ENCODE measurements at places on chromosomes 7 and 10. TPM values are rescaled to one million over a fixed set of nuclear protein-coding genes. Genes with fewer than 3 reads are reported as not detected.

DNA sequence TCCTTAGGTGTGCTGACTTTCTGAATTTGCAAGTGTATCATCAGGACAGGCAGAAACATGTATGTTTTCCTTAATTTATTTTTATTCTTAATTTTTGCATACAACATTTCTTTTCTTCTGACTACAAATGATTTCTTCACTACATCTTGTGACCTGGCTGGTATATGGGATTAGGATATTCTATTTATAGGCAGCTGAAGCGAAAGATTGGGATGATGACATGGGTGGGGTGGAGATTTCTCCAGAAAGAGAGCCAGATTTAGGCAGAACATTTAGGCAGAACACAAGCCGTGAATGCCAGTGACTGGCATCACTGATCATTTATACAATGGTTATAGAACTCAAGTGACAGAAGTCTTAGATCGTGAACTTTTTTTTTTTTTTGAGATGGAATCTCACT lies 256.7 kb downstream of the KLF6 start:
- no peak for DNase-seq

- DNase-seq: no peak
Measured at GRCh38 chr7:135397689-135398088, 112.2 kb downstream of the CNOT4 start.

The FGF8 gene
- 13.0 TPM for polyA plus RNA-seq

GRCh38 chr7:137402536-137403352 lies 59.2 kb upstream of the PTN start:
- no peak for DNase-seq

The ZMYND11 gene
- polyA plus RNA-seq: 90.5 TPM

The DKK1 gene
- polyA plus RNA-seq: 49.1 TPM

The MYPN gene
- 0.10 TPM for polyA plus RNA-seq

DNA sequence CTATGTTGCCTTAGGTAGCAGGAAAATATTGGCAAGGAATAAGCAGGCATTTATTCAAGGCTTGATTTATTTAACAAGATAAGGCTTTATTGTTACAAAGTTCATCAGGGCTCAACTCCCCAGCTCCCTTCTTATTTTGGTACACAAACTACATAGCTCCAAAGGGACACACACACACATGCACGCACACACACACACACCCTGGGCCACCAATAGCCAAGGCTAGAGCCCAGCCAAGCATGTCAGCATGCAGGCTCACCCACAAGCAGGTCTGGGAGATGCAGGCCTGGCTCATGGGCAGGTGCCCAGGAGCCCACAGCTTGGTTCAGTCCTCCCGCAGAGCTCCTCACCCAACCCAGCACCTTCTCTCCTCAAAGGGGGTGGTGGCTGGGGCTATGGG lies 23.4 kb downstream of the LEP start:
- DNase-seq: no peak

DNA sequence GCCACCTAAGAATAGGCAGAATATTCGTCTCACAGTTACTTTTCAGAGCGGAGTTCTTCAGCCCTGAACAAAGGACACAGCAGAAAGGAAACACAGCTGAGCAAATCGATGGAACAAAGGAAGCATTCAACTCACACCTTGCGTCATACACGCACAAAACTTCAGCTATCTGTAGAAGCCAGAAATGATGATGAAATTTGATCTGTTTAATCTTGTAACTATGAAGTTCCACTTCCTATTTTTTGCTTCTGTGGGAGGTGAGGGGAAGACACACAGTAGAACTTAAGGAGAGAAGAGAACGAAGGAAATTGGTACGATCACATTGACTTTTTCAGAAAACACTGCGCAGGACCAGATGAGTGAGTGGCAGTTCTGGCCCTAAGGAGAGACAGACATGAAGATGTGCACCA lies 26.2 kb downstream of the FAM171A1 start:
- DNase-seq: no peak

The CYCS gene
- 177 TPM for polyA plus RNA-seq

DNA sequence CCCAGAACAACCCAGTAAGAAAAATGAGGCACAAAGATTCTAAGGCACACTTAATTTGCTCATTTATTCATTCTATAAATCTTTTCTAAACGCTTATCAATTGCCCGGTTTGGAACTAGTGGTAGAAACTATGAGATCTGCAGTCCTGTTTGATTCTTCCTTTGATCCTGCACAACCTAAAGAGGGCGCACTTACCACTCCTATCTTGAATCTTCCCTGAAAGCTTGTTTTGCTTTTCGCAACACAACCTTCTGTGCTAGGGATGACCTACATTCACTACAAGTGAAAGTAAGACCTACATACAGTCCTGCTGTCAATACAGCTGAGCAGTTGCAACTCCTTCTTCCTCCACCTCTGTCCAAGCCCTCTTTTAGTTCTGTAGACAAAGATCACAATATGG lies 12.6 kb upstream of the ARL4A start:
- no peak for DNase-seq

DNA sequence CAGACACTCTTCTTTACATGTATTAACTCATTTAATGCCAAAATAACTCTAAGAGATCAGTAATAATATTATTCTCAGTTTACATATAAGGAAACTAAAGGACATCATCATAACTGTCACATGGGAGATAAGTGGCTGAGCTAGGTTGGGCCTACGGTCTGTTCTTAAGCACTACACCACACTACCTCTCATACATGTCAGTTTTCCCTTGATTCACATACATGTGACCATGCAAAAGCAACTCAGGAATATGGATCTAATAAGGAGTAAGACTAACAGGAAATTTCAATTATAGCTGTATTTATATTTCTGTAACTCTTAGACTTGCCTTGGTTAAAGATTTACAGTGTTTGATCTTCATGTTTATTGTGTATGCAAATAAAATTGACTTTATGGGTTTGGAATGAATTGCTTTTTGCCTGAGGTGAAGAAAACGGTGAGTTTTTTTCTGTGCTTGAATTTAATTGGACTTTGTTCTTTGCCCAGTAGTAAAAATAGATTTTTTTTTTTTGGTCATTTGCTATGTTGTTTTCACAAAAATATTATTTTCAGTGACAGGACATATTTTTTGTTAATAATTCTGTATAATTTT lies 69.7 kb downstream of the CYP51A1 start:
- DNase-seq: no peak

- no peak for DNase-seq
Measured at GRCh38 chr7:142811154-142811737, 40.5 kb downstream of the PRSS2 start.

DNA sequence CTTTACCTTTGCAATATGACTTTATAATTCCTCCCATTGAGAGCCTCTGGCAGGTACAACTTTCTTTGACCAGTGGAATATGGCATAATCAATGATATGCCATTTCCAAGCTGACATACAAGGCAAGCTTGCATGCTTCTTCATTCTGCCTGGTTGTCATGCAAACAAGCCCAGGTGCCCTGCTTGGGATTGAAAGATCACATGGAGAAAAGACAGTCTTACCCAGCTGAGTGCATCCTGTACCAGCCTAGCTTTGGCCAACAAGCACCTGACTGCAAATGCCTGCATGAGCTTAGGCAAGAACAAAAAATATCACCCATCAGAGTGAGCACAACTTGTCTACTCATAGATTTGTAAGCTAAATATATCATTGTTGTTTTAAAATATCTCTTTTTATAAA lies 82.9 kb upstream of the KCND2 start:
- no peak for DNase-seq

DNA sequence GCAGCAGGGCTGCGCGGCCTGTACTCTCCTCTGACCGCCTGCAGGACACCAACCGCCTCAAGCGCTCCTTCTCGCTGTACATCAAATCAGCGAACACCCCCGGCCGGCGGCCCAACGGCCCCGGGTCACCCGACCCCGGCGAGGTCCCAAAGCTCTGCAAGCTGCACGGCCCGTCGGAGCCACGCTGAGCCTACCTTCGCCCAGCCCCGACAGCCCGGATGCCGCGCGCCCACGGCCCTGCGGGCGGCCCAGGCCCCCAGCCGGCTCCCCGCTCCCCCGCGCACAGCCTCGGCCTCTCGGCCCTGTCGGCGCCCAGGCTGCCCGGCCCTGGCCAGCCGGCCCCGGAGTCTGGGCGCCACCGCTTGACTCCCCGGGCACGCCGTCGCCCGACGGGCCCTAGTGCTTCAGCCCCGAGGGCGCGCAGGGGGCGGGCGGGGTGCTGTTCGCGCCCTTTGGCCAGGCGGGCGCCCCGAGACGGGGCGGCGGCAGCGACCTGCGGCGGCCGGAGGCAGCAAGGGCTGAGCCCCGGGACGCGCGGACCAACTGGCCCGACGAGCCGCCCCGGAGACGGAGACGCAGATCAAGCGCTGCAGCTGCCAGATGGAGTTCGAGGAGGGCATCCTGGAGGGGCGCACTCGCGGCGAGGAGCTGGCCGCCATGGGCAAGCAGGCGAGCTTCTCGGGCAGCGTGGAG lies 11.1 kb upstream of the SEC24C start:
- no peak for DNase-seq

The AKR1E2 gene
- polyA plus RNA-seq: 8.9 TPM

DNA sequence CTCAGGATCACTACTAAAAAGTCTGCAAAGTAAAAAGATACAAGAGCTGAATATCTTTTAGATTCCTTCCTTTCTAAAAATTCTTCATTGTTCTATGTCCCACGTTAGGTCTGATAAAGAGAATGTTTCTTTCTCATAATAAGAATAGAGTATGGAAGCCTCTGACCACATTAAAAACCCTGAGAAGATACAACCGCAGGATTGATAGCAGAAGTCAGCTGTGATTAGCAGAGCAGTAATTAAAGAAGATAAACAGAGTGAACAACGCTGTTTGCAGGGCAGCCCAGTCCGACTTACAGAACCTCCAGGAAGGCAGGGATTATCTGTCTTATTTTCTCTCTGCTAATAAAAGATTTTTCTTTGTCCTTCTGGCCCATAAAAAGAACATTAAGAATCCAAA lies 31.4 kb upstream of the PITRM1 start:
- DNase-seq: no peak

GRCh38 chr7:31079824-31080511 lies 27.9 kb downstream of the ADCYAP1R1 start:
- no peak for DNase-seq

- DNase-seq: no peak
Measured at GRCh38 chr7:43636093-43636492, 53.2 kb downstream of the STK17A start.

The ZNF438 gene
- polyA plus RNA-seq: 9.4 TPM

The ETV1 gene
- 31.6 TPM for polyA plus RNA-seq

GRCh38 chr10:118373786-118374185 lies 31.7 kb upstream of the FAM204A start:
- no peak for DNase-seq

- DNase-seq: no peak
Measured at GRCh38 chr10:49664842-49665355, 14.6 kb upstream of the C10orf53 start.

DNA sequence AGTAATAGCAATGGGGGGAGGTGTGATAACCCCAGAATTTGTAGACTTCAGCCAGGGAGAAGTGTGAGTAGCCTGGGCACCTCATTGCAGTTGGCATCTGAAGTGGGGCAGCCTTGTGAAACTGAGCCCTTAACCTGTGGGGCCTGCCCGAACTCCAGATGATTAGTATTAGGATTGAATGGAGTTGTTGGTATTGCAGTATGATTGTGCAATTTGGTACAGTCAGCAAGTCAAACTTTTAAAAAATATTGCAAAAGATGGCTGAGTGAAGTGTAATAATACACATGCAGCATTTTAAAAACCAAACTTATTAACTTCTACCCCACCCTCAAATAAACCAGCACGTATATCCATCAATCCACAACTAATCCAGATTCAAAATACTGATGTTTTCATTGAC lies 9.3 kb downstream of the RBM33 start:
- no peak for DNase-seq

DNA sequence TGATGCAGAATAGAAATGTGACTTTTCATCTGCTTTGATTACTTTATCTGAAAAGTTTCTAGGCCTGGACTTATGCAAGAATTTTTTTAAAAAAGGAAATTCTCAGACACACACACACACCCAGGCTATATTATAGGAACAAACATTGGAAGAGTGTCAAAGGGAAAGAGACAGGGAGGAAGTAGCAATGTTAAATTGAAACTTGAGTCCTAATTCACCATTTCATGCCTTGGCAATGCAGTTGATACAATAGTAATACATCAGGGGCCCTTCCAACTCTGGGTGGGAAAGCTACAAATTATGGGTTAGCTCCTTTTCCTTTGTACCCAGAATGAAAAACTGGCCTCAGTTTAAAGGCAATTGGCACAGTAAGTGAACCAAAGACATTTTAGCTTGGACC lies 258.0 kb upstream of the LYZL1 start:
- DNase-seq: no peak

DNA sequence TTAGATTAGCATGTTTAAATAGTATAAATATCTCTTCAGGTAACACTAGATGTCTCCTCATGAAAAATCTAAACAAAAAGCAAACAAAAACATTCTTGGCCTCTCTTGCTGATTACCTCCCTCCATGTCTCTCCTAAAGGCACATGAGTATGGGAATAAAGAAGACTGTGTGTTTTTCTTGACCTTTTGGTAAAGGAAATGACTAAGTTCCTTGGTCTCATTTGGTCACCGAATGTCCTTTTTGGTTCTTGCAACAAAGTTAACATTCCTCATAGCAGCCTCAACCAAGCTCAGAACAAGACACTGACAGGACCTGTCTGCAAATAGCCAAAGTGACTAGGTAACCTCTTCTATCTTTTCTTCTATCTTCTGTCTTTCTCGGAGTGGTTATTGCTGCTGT lies 35.5 kb downstream of the POM121L12 start:
- no peak for DNase-seq

The TMEM72 gene
- 67.0 TPM for polyA plus RNA-seq

GRCh38 chr10:70054902-70055301 lies 2.3 kb downstream of the MACROH2A2 start:
- no peak for DNase-seq

The MRC1 gene
- 8.2 TPM for polyA plus RNA-seq

The ZNF777 gene
- polyA plus RNA-seq: 14.1 TPM

The CRTAC1 gene
- 48.4 TPM for polyA plus RNA-seq

The CC2D2B gene
- 2.3 TPM for polyA plus RNA-seq

The OR2A7 gene
- 4.3 TPM for polyA plus RNA-seq

GRCh38 chr7:302054-302992 lies 12.4 kb downstream of the FOXL3 start:
- DNase-seq: no peak

The C10orf90 gene
- polyA plus RNA-seq: 0.88 TPM

GRCh38 chr7:100483722-100484672 lies at the start of gene NYAP1:
NYAP1 (plus strand) TSS chr7:100483927; CDS start chr7:100485312, 1,385 bp downstream.
- DNase-seq: no peak

- peak; percentile 3 for DNase-seq
Measured at GRCh38 chr10:50224330-50224952, 26.9 kb downstream of the ASAH2 start.

DNA sequence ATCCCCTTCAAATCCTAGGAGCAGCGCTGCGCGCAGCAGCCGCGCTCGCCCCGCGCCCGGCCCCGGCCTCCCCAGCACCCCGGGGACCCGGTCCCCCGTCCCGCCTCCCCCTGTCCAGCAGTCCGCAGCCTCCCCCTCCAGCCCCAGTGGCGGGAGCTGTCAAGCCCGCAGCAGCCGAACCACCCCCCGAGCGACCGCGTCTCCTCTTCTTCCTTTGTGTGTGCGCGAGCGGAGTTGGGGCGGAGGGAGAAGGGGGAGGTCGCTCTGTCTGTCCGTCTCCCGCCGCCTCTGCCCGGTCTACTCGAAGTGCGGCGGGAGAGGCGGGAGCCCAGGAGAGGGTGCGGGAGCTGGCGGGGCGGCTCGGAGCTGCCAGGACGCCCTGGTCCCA lies 375 bp upstream of the CHN2 start:
- no peak for DNase-seq

GRCh38 chr7:138945154-138945553 lies 36.0 kb downstream of the KIAA1549 start:
- DNase-seq: no peak

- no peak for DNase-seq
Measured at GRCh38 chr7:101058355-101058754, 26.9 kb upstream of the TRIM56 start.

The PCLO gene
- polyA plus RNA-seq: 10.2 TPM

The INMT gene
- polyA plus RNA-seq: 1.9 TPM

The CFTR gene
- polyA plus RNA-seq: 6.2 TPM

The GRID2IP gene
- 0.54 TPM for polyA plus RNA-seq
